Uterine smooth muscle cell (primary cell): ENCODE measurements at places on chromosomes 7 and 10. TPM values are rescaled to one million over a fixed set of nuclear protein-coding genes. Genes with fewer than 3 reads are reported as not detected.

The ZFAND4 gene
- total RNA-seq: 7.1 and 8.7 TPM in 2 replicates

The DENND2A gene
- total RNA-seq: 14.9 and 22.5 TPM in 2 replicates

The PLEKHS1 gene
- not detected in 2 replicates for total RNA-seq

The MKX gene
- total RNA-seq: 11.6 and 28.9 TPM in 2 replicates

The IKZF1 gene
- not detected in 2 replicates for total RNA-seq

The GFRA1 gene
- total RNA-seq: 0.12 TPM in 1 of 2 replicates, not detected in the other

The CPA2 gene
- total RNA-seq: not detected in 2 replicates

The NPS gene
- not detected in 2 replicates for total RNA-seq

The FZD8 gene
- total RNA-seq: 20.2 and 39.5 TPM in 2 replicates

The TUBAL3 gene
- total RNA-seq: not detected in 2 replicates

The IGFBP3 gene
- 11.0 and 33.4 TPM in 2 replicates for total RNA-seq

The RBM33 gene
- 29.0 and 32.6 TPM in 2 replicates for total RNA-seq

The NXPH1 gene
- total RNA-seq: not detected in 2 replicates

The H2BK1 gene
- not detected in 2 replicates for total RNA-seq

The GJD4 gene
- 0.12 TPM in 1 of 2 replicates, not detected in the other for total RNA-seq
